Effector memory CD4-positive, alpha-beta T cell (primary cell): ENCODE measurements at places on chromosomes 5 and 9.

- no peak for DNase-seq
These were observed 123.7 kb downstream of the PSD2 start for GRCh38 chr5:139919308-139919707.

DNA sequence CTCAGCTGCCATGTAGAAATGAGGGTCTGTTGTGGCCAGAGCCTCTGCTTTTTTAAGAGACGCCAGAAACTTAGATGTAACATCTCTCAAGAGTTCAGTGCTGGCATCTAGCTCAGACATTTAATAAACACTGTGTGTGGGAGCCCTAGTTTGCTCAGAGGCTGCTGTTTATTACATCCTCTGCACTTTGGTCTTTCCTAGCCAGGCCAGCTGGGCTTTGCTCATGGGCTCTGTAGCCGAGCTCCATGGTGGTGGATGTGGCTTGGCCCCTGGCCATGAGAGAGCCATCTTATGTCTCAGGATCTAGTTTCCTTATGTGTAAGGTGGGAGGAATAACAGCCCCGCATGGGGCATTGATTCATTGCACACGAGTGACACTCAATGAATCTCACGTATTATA lies 30.0 kb downstream of the ARHGEF37 start:
- DNase-seq: no peak

DNA sequence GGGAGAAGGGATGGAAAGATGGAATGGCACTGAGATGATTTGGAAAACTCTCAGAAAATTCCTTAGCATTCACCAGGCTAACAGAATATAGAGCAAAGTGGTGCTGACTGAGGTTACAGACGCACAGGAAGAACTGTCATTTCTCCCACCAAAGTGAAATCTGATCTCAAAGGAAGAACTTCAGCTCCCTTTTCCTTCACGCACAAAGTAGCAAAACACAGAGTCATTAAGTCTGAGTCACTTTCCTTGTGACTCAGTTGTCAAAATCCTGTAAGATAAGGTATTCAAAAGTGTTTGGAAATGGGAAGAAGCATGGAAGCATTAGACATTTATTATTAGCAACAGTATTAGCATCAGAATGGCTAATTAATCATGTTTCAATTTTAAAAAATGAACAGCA lies 11.7 kb downstream of the MPDZ start:
- no peak for DNase-seq

DNA sequence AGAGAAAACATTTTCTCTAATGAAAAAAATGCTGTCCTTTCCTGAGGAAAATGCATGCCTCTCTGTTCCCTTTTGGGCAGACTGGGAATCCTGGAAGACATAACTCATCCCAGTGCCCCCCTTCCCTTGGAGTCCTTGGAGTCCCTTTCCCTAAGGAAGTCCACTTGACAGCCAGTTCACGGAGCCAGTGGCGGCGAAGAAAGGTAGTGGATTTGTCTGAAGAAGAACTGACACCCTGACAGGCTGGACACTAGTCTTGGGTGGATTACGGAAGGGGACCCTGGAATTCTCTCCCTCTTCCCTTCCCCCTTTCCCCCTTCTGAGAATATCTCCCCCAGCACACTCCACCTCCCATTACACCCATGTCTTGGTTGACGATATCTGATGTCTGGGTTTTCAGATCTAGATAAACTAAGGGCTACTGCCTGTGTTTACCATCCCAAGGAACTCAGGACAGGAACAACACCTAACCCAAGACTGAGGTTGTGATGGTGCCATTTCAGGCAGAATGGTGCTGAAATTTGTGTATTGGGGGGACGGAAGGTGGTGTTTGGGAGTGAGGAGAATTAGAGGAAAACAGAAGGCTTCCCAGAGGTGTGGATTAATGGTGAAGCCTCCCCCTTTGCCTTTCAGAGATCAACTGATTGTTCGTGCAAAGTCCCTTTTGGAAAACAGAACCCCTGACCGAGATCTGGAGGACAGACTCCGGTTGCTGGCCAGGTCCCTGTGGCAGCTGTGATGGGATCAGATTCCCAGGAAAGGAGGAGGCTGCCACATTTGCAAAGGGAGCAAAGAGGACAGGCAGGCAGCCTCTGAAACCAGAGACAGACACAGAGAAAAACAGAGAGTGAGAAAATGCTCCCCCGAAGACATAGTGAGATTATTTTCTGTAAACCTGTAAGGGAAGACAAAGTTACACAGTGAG lies 704 bp downstream of the SPARC start:
- no peak for DNase-seq

GRCh38 chr5:121377461-121377860 lies 474.2 kb upstream of the FTMT start:
- no peak for DNase-seq
